OCI-M1 (cell line): ENCODE measurements at places on chromosomes 16 and 17.
A peak's percentile ranks its signal among the peaks of the same experiment; 100 is the strongest.

DNA sequence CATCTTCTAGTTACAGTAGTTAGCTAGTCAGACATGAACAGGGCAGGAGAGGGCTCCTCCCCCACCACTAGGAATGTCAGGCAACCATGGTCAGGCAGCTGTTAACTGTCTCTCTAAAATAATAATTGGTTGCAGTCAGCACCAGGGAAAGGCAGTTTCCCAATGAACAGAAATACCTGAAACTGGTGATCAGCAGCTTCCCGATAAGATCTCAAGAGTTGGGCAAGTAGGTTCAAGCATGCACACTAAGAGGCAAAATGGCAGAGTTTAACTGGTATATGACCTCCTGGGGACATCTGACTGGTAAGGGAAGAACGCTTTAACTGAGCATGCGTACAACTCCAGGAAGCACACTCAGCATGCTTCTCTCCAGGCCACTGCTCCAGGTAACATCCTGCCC is 12.6 kb upstream of the XYLT1 start:
- DNase-seq = no peak

DNA sequence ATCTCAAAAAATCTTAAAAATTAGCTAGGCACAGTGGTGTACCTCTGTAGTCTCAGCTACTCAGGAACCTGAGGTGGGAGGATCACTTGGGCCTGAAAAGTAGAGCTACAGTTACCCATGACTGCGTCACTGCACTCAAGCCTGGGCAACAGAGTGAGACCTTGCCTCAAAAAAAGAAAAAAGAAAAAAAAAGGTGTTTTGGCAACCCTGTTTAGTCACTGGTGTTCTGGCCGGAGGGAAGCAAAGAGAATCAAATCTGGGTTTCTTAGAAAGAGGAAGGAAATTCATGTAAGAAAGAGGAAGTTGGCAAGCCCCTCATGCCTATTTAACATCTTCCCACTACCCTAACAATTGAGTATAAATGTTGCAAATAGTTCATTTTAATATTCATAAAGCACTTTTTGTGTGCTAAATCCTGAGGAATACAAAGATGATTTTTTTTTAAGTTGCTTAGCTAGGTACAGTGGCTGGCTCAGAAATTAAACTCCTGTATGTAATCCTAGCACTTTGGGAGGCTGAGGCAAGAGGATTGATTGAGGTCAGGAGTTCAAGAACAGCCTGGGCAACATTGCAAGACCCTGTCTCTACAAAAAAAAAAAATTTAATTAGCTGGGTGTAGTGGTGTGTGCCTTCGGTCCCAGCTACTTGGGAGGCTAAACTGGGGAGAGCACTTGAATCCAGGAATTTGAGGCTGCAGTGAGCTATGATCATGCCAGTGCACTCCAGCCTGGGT is 6.5 kb upstream of the USP32 start:
- peak; percentile 93 for DNase-seq

- no peak for DNase-seq
These were observed 68.3 kb downstream of the SNX11 start for GRCh38 chr17:48175692-48176470.

DNA sequence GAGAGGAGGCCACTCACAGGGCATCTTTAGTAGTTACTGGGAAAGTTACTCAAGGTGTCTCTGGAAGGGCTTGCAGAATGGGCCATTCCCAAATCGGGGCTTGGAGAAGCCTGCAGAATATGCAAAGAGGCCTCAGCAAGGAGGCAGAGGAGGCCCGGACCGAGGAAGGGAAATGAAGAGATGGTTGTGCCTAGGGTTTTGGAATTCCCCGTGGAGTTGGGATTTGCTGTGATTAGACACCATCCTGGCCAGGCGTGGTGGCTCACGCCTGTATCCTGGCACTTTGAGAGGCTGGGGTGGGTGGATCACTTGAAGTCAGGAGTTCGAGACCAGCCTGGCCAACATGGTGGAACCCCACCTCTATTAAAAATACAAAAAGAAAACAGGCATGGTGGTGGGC is 193.0 kb downstream of the IRF8 start:
- no peak for DNase-seq

DNA sequence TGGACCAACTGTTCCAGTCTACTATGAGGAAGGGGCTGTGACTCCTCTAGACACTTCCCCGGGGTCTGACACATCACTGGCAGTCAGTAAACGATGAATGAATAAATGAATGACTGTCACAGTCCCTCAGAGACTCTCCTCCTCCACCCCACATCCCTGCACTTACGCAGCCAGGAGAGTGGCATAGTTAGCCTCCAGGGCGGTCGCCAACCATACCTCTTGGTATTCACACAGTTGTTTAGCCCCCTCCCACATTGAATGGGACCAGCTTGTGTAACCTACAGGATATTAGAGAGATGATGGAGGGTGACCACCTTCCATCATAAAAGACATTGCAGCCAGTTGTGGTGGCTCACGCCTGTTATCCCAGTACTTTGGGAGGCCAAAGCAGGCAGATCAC is 25.7 kb downstream of the UBALD1 start:
- DNase-seq = no peak

DNA sequence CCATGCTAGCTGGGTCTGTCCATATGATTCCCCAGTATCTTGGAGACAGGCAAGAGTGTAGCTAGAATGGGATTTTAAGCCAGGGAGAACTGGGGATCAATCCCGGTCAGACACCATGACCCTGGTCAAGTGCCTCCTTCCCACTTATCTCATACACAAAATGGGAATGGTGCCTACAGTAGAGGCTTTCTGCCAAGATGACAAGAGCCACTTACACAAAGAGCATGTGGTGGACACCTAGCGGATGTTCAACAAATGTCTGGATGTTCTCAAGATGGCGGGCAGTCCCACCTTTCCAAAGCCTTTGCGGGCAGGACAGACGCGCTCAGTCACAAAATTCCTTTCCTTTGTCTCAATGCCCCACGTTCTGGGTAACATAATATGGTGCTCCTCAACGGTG is 57.3 kb downstream of the MAF start:
- DNase-seq = no peak

DNA sequence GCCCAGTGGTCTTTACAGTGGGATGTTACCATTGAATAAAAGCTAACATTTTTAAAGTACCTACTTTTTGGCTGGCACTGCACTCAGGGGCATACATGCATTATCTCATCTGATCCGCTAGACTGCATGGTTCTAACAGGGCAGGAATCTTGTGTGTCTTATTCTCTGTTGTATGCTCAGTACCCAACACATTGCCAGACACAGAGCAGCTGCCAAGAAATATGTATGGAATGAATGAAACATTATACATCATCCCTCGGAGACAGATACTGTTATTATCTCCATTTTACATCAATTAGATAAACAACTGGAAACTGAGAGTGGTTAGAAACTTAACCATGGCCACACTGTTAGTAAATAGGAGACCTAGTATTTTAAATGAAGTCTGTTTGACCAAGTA is 74.1 kb upstream of the CDH11 start:
- DNase-seq = no peak

GRCh38 chr17:44687756-44688155 is 1.8 kb downstream of the CCDC43 start:
- no peak for DNase-seq

DNA sequence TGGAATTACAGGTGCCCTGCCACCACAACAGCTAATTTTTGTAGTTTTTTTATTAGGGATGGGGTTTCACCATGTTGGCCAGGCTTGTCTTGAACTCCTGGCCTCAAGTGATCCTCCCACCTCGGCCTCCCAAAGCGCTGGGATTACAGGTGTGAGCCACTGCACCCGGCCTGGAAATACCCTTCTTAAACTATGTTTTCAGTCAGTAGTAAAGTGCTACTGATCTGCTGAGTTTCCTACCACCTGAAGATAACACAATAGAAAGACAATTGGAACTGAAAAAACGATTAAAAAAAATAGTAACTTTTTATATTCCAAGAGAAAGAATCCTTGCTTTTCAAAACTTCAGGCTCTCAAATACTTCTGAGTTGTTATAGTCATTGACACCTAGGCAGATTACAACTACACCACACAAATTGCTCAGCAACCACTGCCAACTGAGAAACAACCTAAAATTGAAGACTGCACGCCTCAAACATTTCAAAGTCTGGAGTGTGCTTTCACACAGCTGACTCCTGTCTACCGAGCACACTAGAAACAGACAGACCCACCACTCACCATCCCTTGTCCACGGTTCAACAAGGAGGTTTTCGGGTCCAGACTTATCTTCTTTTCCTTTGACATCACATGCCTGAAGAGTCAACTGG is 40.9 kb downstream of the ZZEF1 start:
- no peak for DNase-seq

GRCh38 chr16:4011940-4012629 is 104.2 kb downstream of the ADCY9 start:
- no peak for DNase-seq

GRCh38 chr16:67025210-67025550 is 3.8 kb upstream of the CBFB start:
- no peak for DNase-seq

DNA sequence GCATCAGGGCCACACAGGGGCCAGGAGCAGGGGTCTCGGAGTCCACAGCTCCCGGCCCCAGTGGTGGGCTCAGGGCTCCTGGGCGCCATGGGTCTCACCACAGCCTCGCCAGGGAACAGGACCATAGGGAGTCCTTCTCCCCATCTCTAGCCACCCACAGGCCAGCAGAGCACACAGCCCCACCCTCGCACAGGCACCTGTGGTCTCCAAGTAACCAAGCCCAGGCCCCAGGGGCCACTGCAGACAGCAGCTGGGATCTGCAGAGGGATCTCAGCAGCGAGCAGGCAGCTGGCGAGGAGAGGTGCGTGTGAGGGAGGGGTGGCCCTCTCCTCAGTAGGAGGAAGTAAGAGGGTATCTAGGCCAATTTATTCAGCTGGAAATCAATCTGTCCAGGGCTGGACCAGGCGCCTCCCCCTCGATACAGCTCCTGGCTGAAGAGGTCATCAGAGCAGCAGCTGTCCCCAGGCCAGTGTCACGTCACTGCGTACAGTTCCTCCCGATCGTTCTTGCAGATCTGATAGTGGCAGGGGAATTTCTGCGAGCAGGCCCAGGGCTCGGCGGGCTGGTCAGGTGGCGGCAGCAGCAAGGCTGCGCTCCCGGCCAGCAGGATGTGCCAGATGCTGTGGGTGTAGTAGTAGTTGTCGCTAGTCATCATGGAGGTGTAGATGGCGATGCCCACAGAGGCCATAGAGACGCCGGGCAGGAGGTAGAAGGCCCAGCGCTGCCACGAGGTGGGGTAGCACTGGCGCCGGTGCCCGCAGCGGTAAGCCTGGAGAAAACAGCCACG is 1.4 kb upstream of the MRPL28 start:
- no peak for DNase-seq

GRCh38 chr17:15406081-15406480 is 61.3 kb downstream of the CDRT4 start:
- DNase-seq = no peak

GRCh38 chr17:8056976-8057625 is 18.2 kb downstream of the ALOX15B start:
- no peak for DNase-seq

- no peak for DNase-seq
These were observed 180.9 kb downstream of the AIPL1 start for GRCh38 chr17:6254036-6254435.

DNA sequence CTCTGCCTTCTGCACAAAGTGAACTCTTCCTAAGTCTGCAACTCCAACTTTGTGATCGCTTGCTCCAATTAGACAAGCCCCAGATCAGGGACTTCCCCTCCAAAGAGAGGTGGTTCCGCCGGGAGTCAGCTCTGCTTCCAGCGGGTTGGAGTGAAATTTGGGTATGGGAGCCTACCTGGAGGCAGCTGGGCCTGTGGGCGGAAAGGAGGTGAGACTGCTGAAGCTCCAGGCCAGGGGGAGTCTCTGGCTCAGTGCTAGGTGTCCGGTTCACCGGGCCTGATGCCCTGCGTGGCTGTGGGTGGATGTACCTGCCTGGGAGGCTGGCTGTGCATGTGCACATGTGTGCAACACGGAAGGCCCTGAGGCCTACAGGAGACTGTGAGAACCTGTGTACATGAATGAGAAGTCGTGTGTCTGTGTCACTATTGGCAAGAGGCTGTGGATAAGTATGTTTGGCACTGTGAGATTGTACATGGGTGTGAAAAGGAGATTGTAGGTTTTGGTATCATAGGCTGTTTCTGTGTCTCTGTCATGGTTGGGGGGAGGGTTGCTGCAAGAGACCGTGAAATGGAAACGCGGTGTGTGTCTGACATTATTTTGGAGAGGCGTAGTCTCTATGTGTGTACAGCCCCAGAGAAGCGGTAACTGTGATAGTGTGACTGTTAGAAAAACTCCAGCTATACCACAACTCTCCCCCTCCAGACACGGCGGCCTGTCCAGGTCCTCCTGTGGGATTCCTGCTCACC is 4.2 kb downstream of the LHX1 start:
- no peak for DNase-seq

DNA sequence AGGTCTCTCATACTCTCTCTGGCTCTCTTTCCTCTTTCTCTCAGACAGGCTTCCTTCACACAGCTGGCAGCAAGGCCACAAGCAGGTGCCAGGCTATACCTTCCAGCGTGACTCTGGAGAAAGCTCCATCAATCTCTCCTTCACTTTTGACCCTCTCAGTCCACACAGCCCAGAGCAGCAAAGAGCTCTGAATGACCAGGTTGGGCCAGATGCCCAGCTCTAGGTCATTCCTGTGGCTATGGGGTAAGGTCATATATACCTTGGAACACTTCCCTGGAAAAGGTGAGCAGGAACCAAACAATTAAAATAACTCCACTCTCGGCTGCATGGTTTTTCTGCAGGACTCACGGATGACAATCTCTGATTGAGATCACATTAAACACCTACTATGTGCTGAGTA is 8.8 kb downstream of the ADAP2 start:
- no peak for DNase-seq

DNA sequence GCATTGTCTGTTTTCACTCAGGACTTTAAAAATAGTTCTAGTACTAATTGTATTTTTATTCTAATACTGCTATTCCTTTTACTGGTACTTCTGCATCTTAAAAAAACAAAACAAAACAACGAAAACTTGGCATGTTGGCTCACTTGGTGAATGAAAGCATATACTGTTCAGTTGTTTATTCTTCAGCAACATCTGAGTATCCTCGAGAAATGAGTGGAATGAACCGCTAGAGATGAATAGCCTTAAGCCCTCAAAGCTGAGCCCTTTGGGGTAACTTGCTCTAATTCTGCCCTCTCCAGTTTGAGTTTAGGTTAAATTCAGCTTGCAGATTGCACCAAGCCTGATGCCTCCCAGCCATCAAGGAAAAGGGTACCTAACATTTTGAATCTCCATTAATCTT is 126.5 kb downstream of the WWOX start:
- DNase-seq = no peak

GRCh38 chr17:338442-339192 is 14.0 kb downstream of the RPH3AL start:
- DNase-seq = no peak
